ENCODE measurements at places on chromosomes 2 and 18.

- no peak for DNase-seq
Measured at GRCh38 chr2:149877074-149877473, 289.5 kb upstream of the MMADHC start.

GRCh38 chr2:73256618-73256922 lies 22.5 kb downstream of the CCT7 start:
- DNase-seq: no peak

DNA sequence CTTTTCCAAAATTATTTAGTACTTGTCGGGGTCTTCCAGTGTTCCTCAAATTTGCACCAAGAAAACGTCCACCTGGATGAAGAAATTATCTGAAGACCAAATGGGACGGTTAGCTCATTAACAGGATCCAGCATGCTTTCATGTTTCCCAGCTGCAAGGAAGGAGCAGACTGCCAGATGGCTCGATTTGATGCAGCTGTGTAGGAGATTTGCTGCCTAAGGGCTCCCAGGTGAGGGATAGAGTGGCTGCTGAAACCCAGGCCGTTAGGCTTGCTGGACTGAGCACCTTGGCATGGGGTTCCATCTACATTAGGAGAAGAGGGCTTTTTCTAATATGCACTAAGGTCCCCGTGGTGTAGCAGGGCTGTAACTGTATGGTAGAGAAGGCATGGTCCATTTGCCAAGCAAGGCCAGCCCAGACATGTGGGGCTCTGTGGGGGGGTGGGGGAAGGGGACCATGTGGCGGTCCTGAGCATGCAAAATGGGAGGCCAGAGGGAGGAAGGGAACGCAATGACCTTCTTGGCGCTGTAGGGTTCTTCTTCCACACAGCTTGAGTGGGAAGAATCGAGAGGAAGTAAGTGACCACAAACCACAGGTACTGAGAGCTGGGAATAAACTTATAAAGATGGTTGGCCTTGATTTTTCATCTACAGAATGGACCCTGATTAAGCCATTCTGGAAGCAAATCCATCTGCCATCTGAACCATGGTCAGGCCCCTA lies 144.0 kb downstream of the TMEM163 start:
- DNase-seq: no peak

GRCh38 chr2:192091476-192091875 lies 103.3 kb downstream of the TMEFF2 start:
- no peak for DNase-seq

DNA sequence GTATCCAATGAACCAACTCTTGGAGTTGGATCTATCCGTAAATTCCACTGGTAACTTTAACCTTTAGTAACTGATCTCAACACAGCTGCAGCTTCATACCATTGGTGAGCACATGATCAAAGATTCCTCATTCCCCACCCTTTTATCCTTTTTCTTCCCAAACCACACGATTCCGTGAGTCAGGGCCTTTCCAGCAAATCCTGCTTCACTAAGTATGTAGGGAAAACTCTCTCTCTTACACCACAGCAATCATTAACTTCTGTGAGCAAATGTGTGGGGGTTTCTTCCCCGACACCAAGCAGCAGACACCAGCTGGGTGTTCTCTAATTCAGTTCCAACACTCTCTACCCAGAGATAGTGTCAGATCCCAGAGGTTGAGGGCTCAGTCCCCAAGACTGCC lies 23.5 kb downstream of the ELP2 start:
- DNase-seq: peak; percentile 35
